B cell (primary cell): ENCODE measurements at places on chromosomes 7 and 10.

GRCh38 chr10:110725801-110726630, 81.9 kb downstream of the RBM20 start:
- no peak for DNase-seq

DNA sequence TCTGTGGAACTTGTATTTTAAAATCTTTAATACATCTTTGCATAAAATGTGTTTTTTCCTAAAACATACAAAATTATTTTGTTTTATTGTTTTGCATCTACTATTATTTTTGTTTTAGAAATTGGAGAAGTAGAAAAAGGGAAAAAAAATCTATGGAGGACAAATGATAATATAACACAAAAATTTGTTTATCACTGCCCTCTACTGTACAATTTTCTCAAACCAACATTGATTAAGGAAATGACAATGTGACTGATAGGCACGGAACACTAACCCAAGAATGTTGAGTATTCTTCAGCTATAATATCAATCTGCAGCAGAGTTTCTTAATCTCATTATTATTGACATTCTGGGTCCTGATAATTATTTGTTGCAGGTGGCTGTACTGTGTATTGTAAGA, 9.5 kb upstream of the ING3 start:
- peak; percentile 36 for DNase-seq

DNA sequence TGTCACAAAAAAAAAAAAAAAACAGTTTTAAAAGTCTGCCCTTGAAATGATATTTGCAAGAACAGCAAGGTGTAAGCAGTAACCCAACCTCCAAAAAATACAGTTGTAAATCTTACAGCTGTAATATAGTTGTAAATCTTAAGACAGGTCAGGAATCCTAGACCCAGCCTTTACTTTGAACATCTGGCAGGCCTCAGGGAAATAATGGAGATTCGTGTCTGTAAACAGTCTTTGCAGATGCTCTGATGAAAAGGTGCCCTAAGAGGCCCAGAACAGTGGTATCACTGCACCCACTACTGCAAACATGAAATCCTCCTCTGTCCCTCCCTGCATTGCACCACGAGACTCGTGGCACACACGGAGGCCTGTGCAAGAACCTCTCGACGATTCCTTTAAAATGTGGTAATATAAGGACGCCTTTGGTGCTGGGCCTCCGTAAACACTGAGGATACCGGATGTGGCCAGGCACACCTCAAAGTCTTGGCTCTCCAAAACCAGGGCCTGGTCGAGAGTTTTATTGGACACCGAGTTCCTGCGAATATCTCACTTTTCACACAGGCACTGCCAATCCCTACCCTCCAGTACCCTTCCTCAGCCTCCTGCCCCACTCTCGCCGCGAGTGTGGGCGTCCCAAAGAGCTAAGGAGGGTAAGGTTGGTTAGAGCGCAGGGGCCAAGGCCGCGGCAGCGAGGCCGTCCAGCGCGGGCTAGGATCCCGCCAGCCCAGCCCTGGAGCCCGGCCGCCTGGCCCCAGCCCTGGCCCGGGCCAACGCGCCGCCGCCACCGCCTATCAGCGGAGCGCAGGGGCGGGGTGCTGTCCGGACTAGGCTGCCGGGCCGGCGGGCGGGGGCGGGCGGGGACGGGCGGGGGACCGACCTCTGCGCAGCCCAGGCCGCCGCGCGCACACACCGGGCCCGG, at the start of gene REEP3:
TSS of gene REEP3 (plus strand) at position 902 of the 916 bp plus-strand sequence. CDS start 145 bp downstream, outside the sequence.
- no peak for DNase-seq

GRCh38 chr10:132815168-132815857, 29.4 kb upstream of the NKX6-2 start:
- no peak for DNase-seq

DNA sequence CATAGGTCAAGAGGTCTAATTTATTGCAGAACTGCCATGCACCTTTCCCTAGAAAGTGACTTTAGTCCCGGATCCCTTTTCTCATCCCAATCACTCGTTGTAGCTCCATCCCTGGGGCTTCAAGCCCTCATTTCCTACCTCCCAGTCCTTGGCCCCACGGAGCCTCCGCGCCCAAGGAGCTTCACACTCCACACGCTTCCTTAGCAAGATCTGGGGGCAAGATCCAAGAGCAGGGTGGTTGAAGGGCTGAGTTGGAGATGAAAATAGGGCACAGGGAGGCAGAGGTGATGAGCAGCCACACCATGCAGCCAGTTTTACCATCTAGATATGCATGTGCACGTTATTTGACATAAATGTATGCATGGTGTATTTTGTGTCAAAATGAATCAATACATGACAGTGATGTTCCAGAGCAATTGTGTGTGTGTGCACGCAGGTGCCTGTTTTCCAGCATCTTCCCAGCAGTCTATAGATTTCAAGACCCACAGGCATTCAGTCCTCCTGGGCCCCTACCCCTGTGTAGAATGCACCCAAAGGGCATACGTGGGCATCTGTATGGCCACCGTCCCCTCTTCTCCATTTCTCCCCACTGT, 6.0 kb upstream of the TRPV6 start:
- DNase-seq = no peak

GRCh38 chr7:118264836-118265235, 40.3 kb downstream of the ANKRD7 start:
- DNase-seq = no peak

- DNase-seq = no peak
Measured at GRCh38 chr7:28280516-28280915, 99.9 kb upstream of the JAZF1 start.

GRCh38 chr10:113316506-113316905, 236.3 kb upstream of the HABP2 start:
- no peak for DNase-seq

- DNase-seq = no peak
Measured at GRCh38 chr7:31734456-31734855, 47.4 kb downstream of the PPP1R17 start.

GRCh38 chr10:60282771-60283353, 106.8 kb downstream of the ANK3 start:
- DNase-seq = peak; percentile 5

DNA sequence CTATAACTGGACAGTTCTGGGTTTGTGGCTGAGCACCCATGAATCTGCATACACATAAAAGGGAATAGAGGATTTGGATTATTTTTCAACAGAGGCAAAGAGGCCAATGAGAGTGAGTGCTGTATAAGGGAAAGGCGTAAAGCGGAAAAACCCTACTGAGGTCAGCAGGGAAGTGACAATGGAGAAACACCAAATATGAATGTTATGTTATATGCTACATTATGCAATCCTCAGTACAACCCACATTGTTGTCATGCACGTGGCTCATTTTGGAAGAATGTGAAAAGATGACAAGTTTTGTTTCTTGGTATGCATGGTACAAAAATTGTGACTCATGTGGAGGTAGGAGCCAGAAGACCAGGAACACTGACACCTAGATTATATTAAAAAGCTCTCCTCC, 113.6 kb upstream of the AMPH start:
- DNase-seq = no peak

DNA sequence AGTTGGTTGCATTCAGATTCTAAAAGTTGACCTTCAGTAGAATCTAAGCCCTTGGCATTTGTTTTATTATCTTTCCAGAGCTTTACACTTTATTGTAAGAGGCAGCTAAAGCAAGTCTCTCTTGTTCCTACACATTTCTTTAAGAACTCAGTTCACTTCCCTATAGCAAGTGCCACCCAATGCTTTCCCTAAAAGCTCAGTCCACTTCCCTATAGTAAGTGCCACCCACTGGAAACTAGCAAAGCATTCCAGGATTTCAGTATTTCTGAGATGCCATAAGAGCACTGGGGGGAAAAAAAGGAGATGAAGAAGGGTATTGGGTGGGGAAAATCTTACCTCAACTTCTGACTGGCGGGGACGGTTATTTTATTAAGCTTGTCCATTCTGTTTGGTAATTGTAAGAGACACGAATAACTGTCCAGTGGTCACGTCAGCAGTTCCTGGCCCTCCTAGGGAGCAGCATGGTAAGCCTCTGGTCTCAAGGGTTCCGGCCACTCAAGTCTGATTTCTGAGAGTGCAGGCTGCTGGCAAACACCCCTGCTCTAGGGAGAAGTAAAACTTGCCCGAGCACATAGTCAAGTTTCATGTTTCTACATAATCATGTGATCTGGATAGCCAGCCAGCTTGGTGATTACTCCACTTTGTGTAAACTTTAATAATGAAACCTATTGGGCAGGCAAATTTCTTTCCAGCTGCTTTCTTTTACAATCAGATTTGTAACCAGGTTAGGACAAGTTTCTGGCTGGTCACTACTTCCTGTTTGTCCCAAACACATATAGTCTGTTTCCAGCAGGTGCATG, at the start of gene BLNK:
TSS of gene BLNK (minus strand) at position 554 of the 800 bp plus-strand sequence. CDS start at position 383, 171 bp downstream.
- peak; percentile 82 for DNase-seq

GRCh38 chr7:379456-380138, 89.6 kb downstream of the FOXL3 start:
- DNase-seq = peak; percentile 51

- no peak for DNase-seq
Measured at GRCh38 chr10:7609556-7609955, 57.2 kb downstream of the ITIH5 start.

- no peak for DNase-seq
Measured at GRCh38 chr7:40301486-40302068, 166.8 kb downstream of the SUGCT start.

- DNase-seq = no peak
Measured at GRCh38 chr7:10237306-10237705, 736.4 kb upstream of the PHF14 start.

- peak; percentile 56 for DNase-seq
Measured at GRCh38 chr7:93442478-93443224, 131.9 kb downstream of the CALCR start.

- DNase-seq = no peak
Measured at GRCh38 chr7:129952086-129952652, 591 bp downstream of the UBE2H start.

GRCh38 chr7:36011588-36011965, 141.5 kb upstream of the EEPD1 start:
- no peak for DNase-seq

DNA sequence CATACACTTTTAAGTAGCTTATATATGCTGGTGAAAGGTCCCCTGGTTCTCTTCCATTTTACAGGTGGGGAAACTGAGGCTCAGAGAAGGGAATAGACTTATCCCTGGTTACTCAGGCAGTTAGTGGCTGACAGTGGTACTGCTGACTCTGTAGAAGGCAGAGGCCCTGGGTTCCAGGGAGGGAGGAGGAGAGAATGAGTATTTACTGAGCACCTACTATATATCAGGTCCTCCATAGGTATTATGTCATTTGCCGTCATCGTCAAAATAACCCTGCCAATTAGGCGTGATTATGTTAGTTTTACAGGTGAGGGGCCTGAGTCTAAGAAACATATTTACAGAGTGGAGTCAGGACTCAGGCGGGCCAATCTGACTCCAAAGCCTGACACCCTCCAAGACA, 13.3 kb upstream of the PALD1 start:
- DNase-seq = no peak

GRCh38 chr10:34731885-34732701, 83.0 kb downstream of the PARD3 start:
- no peak for DNase-seq

DNA sequence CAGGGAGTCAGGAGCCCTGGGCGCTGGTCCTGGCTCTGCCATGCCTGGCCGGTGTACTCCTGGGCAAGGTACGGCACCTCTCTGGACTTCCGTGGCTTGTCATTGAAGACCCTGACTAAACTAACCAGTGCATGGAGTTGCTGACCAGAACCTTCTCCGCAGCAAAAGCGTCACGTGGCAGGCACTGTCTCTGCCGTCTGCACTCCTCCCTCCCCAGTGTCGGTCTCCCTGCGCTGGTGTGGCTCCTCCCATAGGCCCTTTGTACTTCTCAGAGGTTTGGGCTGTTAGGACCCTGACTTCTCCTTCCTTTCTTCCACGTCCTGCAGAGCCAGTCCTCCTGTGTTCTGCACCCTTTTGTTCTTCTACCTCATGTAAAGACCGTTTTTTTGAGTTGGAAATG, 100.6 kb upstream of the CREB5 start:
- DNase-seq = no peak

DNA sequence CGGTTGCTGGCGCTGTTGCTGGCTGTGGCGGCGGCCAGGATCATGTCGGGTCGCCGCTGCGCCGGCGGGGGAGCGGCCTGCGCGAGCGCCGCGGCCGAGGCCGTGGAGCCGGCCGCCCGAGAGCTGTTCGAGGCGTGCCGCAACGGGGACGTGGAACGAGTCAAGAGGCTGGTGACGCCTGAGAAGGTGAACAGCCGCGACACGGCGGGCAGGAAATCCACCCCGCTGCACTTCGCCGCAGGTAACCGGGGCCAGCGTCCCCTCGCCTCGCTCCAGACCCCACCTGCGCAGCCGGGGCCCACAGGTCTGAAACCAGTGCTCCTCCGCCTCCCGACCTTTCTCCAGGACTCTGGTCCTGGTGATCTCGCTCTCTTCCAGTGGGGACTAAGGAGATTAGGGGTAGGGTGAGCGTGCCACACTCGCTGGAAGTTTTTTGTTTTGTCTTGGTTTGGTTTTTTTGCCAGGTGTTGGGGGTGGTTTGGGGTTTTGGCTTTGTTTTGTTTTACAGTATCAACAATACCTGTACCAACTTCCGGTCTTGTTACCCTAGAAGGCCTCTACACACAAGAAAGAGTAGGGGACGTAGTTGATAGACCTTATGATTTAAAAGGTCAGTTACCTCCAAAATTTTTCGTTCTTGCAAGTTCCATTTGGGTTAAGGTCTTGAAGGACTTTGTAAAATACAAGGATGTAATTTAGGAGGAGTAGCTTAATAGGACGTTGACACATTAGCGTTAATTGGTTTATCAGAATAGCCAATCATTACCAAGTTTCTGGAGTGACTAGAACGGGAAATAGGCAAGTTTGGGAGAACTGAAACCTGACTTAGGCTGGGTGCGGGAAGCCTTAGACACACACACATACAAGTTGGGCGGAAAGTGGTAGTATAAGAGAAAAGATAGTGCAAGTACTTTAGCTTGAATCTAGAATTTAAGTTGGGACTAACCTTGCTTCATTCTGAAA, 704 bp downstream of the TNKS2 start:
- DNase-seq = peak; percentile 70

GRCh38 chr10:121566755-121567154, 31.5 kb downstream of the FGFR2 start:
- DNase-seq = no peak

DNA sequence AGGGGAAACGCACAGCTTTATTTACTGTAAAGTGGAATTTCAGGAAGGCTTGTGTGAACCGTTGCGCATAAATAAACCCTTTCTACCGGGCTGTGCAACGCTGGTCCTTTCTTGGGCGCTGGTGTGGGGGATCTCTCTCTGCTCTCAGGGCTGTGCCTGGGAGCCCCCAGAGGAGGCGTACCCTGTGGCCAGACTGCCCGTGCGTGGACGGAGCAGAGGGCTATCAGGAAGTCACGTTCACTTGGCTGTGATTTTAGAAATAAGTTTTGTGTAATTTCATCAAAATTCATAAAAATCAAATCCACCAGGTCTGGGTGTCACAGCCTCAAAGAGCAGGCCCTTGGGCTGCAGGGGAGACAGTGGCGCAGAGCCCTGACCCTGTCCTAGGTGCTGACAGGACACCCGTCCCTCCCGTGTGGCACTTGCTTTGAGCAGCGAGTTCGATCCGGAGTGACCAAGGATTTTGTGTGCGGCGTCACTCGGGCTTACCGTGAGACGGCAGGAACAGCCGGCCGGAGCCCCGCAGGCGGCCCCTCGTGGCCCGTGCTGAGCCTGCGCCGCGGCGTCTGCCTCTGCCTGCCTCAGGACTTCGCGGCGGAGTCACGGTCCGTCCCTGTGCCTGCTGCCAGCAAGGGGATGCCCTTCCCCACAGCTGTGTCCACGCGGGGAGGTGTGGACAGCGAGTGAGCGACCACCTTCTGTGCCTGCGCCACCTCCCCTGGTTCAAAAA, 20.2 kb downstream of the GET4 start:
- no peak for DNase-seq
